ENCODE measurements at places on chromosomes 16 and 17.

GRCh38 chr16:4214215-4214621 is 27.7 kb downstream of the SRL start:
- no peak for DNase-seq

DNA sequence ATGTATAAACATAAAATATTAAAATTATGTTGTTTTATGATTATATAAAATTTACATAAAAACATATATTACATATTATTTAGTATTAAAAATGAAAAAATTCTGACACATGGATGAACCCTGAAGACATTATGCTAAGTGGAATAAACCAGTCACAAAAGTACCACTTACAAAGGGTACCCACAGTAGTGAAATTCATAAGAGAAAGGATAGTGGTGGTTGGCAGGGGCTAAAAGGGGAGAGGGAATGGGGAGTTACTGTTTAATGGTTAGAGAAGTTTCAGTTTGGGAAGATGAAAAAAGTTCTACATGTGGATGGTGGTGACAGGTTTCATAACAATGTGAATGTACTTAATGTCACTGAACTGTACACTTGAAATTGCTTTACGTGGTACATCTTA is 41.4 kb downstream of the FBXL20 start:
- DNase-seq, result no peak

GRCh38 chr17:27533874-27534815 is 77.9 kb downstream of the KSR1 start:
- DNase-seq, result no peak

DNA sequence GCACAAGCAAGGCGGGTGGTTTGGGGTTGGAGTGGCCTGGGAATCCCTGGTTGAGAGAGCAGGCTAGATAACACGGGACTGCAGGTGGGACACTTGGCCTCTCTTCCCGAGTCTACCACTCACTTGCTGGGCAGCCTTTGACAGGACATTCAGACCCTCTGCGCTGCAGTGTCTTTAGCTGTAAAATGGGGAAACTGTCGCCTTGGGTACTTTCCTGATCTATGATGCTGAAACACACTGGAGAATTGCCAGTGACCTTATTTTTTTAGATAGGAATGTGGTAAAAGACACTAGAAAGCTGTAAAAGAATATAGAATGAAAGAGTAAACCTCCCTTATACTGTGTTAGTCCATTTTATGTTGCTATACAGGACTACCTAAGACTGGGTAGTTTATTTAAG is 30.5 kb downstream of the KSR1 start:
- DNase-seq, result no peak

DNA sequence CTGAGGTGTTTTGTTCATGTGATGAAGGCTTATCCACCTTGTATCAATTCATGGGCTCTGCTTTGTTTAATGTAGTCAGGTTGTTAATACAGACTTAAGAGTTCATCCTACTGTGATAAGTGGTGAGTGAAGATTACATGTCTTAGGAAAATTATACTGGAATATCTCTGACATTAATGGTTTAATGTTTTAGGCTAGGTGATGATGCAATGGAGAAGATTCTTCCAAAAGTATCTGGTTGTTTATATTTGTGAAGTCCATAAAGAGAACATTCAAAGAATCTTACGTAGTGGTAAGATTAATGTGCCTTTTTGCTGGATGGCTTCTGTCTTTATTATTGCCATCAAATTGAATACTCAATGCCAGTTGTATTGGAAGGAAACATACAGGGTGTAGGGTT is 236.4 kb downstream of the BCAS3 start:
- no peak for DNase-seq

GRCh38 chr16:81278526-81278925 is 36.2 kb upstream of the GAN start:
- DNase-seq, result no peak

GRCh38 chr17:13865650-13866049 is 203.7 kb upstream of the COX10 start:
- DNase-seq, result no peak

- peak; percentile 62 for DNase-seq
Measured at GRCh38 chr17:67386965-67387551, 10.0 kb downstream of the PITPNC1 start.

DNA sequence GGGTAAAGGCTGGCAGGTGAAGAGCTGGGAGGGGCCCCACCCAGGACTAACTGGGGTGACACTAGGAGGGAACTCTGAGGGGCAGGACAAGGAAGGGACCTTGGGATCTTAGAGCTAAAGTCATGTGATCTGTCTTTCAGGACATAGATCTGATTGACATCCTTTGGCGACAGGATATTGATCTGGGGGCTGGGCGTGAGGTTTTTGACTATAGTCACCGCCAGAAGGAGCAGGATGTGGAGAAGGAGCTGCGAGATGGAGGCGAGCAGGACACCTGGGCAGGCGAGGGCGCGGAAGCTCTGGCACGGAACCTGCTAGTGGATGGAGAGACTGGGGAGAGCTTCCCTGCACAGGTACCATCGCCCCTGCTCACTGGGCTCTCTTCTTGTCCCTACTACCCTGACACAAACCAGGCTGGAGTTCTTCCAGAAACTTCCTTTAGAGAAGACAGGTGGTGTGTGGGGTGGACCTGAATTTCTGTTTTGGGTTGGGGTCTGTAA is 8.1 kb downstream of the NFE2L1 start:
- DNase-seq, result no peak

DNA sequence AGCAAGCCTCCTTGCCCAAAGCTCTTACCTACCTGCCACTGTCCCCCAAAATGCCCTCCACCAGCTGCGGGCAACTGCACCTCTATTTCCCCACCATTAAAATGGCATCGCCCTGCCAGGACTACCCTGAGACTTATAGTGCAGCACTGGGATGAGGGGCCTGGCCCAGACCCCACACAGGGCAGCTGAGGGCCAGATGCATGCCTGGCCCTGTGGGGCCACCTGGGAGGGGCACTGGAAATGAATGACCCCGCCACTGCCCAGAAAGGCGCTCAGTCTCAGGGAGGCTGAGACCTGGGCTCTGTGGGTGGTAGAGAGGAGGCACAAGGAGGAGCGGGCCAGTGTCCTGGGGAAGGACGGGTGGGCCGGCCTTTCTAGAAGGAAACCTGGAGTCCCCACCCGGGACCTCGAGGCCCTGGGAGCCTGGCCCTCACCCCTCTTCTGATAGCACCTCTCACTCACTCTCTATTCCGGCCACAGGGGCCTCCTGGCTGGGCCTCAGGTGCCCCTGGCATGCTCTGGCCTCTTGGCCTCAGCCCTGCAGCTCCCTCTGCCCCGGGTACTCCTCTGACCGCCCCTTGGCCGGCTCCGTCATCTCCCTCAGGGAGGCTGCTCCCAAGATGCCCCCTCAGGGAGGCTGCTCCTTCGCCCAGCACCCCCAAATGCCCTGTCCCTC is 26.9 kb downstream of the KATNB1 start:
- DNase-seq, result no peak

DNA sequence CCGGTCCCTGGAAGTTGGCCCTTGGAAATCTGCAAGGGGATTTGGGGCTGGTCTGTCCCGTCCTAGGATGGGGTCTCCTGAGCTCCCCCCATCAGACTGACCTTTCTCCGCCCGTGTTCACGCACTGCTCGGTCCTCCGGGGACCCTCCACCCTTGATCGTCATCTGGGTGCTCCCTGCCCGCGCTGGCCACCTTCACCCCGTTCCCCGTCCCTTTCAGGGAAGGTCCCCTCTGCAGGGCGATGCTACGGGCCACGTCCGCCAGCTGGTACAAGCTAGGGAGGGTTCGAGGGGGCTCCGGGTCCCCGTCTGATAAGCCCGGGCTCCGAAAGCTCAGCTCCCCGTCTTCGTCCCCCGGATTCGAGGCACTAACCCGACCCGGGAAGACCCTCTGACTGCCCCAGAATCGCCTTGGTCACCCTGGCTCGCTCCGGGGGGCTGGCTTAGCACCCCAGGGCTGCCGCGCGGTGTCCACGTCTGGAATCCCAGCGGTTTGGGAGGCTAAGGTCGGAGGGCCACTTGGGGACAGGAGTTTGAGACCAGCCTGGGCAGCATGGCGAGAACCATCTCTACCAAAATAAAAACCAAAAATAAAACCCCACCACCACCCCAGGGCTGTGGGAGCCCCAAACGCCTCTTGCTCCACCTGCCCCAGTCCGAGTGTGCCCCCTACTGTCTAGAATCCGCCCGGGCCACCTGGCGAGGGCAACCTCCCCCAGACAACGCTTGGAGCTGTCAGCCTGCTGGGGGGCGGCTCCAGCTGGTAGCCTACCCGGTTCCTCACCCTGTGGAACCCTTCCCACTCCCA is 1.1 kb upstream of the SLC43A2 start:
- peak; percentile 46 for DNase-seq

- DNase-seq, result no peak
Measured at GRCh38 chr17:74212209-74212912, 1.0 kb upstream of the TTYH2 start.

DNA sequence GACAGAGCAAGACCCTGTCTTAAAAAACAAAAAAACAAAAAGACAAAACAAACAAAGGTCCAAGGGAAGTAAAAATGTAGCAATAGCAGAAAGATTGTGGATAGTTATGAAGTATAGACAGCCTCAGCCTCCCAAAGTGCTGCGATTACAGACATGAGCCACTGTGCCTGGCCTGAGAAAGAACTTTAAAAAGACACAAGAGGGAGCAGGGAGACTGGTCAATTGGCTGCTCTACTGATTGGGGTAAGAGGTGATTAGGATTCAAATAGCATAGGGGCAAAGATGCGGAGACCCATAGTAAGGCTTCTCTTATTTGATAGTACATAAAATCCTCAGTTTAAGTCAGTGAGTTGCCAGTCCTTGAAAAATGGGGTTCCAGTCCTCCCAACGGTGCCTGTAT is 518.2 kb upstream of the GOT2 start:
- DNase-seq, result no peak

DNA sequence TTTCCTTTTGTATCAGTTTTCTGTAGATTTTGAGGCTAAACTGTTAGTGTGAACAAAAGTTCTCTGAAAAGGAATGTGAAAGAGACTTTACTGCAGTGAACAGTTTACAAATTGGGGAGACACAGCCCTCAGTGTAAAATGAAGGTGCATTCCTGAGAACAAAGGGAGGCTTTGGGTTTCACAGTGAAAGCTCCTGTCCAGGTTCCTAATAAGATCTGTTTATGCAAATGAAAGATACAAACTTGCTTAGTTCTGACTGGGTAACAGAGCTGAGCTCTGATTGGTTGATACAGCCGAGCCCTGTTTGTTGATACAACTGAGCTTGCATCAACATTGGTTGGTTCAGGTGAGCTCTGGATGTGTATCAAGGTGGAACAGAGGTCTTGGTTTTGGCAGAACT is 8.3 kb upstream of the CDRT15 start:
- no peak for DNase-seq

GRCh38 chr16:25374556-25374955 is 116.9 kb upstream of the ZKSCAN2 start:
- peak; percentile 28 for DNase-seq

- DNase-seq, result no peak
Measured at GRCh38 chr16:85704011-85704410, 15.3 kb upstream of the GINS2 start.

GRCh38 chr17:75876938-75877751 is 1.2 kb downstream of the TRIM47 start:
- DNase-seq, result peak; percentile 57

DNA sequence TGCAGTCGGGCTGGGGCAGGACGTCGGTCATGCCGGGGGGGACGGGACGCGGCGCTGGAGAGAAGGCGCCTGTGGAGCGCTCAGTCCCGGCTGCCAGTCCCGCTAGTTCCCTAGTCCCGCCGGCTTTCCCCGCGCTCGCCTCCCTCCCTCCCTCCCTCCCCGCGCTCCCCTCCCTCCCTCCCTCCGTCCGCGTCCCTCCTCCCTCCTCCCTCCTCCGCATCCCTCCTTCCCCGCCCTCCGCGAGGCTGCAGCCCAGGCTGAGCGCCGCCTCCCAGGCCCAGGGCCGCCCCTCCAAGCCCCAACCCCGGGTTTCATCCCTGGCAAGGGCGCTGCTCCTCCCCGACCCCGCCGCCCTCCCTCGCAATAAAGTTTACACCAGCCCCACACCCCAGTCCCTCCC is 34.8 kb downstream of the TIMM22 start:
- no peak for DNase-seq

DNA sequence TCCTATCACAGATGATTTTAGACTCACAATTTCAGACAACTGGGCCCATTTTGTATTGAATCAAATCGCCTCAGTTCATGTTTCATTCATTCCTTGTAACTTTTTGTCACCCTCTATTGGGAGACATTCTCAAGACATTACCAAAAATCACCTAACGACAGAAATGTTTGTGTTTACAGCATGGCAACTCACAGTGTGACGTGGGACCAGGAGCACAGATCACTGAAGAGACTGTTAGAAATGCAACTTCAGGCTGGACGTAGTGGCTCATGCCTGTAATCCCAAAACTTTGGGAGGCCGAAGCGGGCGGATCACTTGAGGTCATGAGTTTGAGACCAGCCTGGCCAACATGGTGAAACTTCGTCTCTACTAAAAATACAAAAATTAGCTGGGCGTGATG is 249.6 kb downstream of the NTN1 start:
- DNase-seq, result no peak

DNA sequence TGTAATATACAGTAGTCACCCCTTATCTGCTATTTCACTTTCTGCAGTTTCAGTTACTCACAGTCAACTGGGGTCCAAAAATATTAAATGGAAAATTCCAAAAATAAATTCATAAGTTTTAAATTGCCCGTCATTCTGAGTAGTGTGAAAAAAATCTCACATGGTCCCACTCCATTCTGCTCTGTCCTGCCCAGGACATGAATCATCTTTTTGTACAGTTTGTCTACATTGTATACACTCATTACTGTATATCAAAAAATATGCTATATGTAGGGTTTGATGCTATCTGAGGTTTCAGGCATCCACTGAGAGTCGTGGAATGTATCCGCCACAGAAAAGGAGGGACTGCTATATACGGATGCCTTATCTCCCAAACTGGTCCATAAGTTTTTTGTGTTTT is 16.0 kb upstream of the APPBP2 start:
- DNase-seq, result no peak

- DNase-seq, result no peak
Measured at GRCh38 chr16:66240631-66241395, 125.7 kb upstream of the CDH5 start.

DNA sequence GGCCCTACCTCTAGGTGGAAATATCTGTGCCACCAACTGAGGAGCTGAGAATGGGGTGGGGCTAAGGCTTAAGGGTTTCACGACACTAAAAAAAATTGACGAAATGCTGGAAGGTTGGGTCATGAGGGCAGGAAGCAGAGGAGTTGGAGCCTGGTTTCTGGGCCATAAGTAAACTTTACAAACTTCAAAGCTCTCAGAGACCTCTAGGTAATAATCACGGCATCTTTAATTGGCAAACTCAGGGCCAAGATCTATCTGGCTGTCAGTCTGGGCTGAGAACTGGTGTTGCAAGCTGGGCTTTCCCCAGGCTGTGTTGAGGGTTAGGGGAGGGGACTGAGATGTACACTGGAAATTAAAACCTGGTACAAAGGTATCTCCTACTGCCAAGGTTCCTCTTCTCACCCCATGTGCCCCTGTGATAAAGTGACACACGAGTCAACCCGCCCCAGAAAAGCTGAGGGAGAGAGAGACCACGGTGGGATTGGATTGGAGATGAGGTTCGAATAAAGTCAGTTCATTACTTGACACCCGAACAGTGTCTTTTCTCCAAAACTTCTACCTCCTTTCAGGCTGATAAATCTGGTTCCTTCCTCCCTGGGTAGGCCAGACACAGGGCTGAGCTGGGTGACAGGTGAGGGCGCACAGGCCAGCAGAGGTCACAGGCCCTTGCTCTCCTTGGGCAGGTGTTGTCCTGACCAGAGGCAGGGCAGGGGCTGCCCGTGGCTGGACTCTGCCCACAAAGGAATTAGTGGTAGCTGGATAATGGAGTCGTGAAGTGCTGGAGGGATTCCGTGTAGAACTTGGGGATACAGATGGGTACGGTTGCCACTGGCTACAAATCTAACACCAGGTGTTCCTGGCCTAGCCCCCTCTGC is 4.0 kb upstream of the ZNF768 start:
- DNase-seq, result no peak

GRCh38 chr17:7833011-7833794 is 814 bp upstream of the KDM6B start:
- DNase-seq, result no peak

All from SK-N-DZ (cell line).